ENCODE measurements at places on chromosomes 2 and 18.
A peak's percentile ranks its signal among the peaks of the same experiment; 100 is the strongest.

DNA sequence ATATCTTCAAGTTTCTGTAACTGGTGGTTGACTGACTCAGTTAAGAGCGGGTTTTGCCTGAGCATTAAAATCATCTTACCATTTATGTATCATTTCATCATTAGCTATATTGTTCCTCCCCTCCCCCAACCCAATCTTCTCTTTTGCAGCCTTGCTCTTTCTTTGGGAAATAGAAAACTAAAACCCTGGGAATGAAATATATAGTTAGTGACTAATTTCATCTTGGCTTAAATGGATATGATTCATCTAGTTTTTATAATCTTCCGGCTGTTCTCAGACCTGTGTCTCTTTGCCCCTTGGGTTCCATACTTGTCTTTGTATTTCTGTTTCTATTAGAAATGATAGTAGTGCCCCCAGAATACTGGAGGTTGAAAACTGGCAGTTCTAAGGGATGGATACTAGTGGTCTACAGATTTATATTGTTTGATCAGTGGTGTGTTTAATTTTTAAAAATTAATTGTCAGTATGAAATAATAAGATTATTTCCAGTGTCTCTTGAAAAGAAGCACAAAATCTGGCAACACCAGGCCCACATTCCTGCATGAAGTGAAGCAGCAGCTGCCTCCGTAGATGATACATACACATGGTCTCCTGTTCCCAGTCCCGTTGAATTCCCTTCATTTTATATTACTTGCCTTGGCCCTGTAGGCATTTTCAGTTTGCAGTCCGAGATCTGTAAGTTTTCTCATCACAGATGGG lies 44.5 kb downstream of the PHLPP1 start:
- DNase-seq, result peak; percentile 61

- no peak for DNase-seq
Observed at GRCh38 chr2:219058541-219059374, 2.0 kb downstream of the IHH start.

DNA sequence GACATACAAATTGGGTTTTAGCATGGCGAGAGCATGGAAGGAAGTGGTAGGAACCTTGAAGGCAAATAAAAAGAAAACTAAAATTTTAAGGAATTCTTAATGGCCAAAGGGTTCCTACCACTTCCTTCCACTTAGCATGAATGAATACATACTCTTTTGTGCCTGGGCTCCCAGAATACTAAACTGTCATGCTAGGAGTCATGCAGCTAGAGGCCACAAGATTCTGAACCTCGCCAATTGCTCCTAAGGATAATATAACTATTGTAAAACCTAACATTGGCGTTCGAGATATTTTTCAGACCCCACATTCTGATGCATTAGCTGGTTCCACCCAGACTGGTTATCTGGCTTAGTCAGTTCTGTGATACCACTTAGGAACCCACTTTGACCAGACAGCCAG lies 38.6 kb upstream of the ARHGAP25 start:
- no peak for DNase-seq

DNA sequence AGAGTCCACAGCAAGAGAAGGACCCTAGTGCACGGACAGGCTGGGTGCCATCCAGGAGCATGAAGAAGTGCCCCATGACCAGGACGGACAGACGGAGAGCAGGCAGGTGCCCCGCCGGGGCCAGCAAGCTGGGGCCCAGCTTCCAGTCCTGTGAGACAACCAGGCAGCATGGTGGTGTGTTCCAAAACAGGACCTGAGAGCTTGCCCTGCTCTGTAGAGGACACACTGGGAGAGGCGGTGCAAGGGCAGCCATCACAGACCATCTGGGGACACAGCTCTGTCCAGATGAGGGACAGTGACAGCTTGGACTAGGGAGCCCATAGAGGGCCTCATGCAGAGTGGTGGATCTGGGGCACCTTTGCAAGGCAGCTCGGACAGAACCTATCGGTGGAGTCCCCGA lies 279.8 kb downstream of the EIPR1 start:
- no peak for DNase-seq

DNA sequence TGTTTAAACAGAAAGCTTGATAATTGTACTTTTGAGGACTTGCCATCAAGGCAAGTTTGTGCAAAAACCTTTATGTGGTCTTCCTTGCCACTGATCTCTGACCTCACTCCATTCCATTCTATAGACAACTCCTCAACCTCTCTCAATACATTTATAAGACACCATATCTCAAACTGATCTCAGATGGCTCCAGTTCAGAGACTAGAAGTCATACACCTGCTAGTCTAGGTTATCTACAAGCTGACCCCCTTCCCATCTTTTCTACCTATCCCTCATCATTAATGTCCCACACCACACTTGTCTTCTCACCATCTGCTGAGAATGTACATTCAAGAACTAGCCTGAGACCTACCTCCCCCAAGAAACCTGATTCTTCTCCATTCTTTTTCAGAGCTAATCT lies 113.1 kb downstream of the METTL8 start:
- no peak for DNase-seq

All from iris pigment epithelial cell (primary cell).